ENCODE measurements at places on chromosomes 13 and 19. TPM values are rescaled to one million over a fixed set of nuclear protein-coding genes. Genes with fewer than 3 reads are reported as not detected.

The FCHO1 gene
- total RNA-seq = 2.2 TPM

The MUC16 gene
- 1.1 TPM for total RNA-seq

The NKPD1 gene
- 1.2 TPM for total RNA-seq

The ZNF560 gene
- total RNA-seq = not detected

The URAD gene
- not detected for total RNA-seq

The SBNO2 gene
- total RNA-seq = 20.9 TPM

The ELAVL3 gene
- total RNA-seq = 0.31 TPM

The RASAL3 gene
- 0.51 TPM for total RNA-seq

The LRRC25 gene
- total RNA-seq = 1.8 TPM

The NLRP11 gene
- not detected for total RNA-seq

The THOP1 gene
- total RNA-seq = 101 TPM

The EID2B gene
- 5.0 TPM for total RNA-seq

The ZNF541 gene
- 0.10 TPM for total RNA-seq

The GNA15 gene
- 6.1 TPM for total RNA-seq

The TUBA3C gene
- not detected for total RNA-seq

The GPI gene
- 185 TPM for total RNA-seq

The GIPR gene
- not detected for total RNA-seq

The CEACAM7 gene
- 10.8 TPM for total RNA-seq

The COLGALT1 gene
- total RNA-seq = 66.3 TPM

The SF3A2 gene
- total RNA-seq = 44.8 TPM

The FKBP8 gene
- 115 TPM for total RNA-seq

The TNFRSF19 gene
- 34.4 TPM for total RNA-seq

The CA11 gene
- total RNA-seq = 3.7 TPM

The VSIG10L gene
- 2.5 TPM for total RNA-seq

The EBI3 gene
- not detected for total RNA-seq

The RGCC gene
- 36.6 TPM for total RNA-seq

The ARHGEF7 gene
- 181 TPM for total RNA-seq

The MAST1 gene
- total RNA-seq = 0.92 TPM

The CEACAM3 gene
- total RNA-seq = not detected

The PCDH20 gene
- total RNA-seq = 2.9 TPM

The KIR3DL1 gene
- total RNA-seq = not detected

The ACP7 gene
- total RNA-seq = not detected

The FLT3LG gene
- total RNA-seq = 2.5 TPM

The EDNRB gene
- total RNA-seq = 39.4 TPM

The PCDH17 gene
- total RNA-seq = 12.1 TPM

The SLC46A3 gene
- 2.2 TPM for total RNA-seq

The CLC gene
- not detected for total RNA-seq

The HRC gene
- total RNA-seq = 154 TPM

The TMPRSS9 gene
- total RNA-seq = 0.31 TPM

The ELSPBP1 gene
- not detected for total RNA-seq

The LMTK3 gene
- 0.92 TPM for total RNA-seq

The LGALS14 gene
- not detected for total RNA-seq

The F7 gene
- 1.6 TPM for total RNA-seq

The TMEM272 gene
- not detected for total RNA-seq

The LYPD3 gene
- 17.6 TPM for total RNA-seq

The ADGRE1 gene
- 0.21 TPM for total RNA-seq

The ARRDC5 gene
- not detected for total RNA-seq

The AP1M2 gene
- 13.8 TPM for total RNA-seq

The BEST2 gene
- not detected for total RNA-seq

Data from tongue (tissue), 3 donors.